T-cell (primary cell): ENCODE measurements at places on chromosomes 2 and 18.

DNA sequence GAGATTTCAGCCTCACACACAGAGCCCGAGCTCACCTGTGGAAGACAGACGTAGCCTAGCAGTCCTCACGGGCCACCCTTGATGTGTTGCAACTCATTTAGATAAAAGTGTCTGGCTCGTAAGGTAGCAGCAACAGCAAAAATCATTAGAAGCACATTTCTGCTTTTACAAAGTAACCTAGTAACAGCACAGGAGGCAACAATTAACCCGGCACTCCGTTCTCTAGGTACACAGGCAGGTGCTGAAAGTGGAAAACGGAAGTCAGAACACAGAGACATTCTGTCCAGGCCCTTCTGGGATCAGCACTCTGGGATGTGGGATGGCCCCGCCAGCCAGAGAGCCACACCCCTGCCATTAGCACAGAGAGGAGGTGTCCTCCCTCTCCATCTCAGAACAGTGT is 99.3 kb downstream of the KLHL29 start:
- no peaks in the 10 kb centered on the region for H3K4me1 ChIP-seq
- H3K27me3 ChIP-seq = peaks cover 47% of the 10 kb centered on the region
- H3K4me3 ChIP-seq = no peak overlapping the region
- no peak for DNase-seq
- no peak overlapping the region for H3K27ac ChIP-seq

DNA sequence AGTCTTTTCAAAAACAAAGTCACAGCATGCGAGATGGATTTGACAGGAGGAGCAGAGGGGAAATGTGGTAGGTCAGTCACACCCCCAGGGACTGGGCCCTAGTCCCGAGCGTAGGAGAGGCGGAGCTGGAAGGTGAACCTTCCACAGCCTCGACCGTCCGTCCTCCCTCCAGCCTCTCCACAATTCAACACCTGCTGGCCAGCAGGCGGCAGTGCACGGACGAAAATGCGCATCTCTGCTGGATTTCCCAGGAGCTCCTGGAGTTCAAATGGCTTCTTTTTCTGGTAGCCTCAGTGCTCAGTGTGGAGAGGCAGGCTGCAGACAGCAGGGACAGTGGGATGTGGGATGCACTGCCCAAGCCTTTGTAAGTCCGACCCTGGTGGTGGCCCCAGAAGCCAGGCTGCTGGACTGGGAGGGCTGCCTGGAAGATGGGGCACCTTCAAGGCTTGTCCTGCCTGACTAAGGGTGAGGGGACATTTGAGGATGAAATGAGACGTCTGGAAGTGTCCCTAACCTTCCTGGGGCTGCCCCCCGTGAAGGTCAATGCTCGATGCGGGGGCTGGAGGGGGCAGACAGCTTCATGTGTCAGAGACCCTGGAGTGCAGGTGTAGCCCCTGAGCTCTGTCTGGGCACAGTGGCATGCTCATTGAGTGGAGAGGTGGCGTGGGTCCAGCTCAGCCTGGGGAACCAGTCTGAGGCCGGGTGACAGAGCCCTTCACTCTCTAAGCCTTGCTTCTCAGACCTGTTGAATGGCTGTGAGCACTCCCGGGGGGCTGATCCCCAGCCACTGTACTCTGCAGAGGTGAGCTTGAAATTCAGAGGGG is 189.5 kb downstream of the TFCP2L1 start:
- H3K27ac ChIP-seq = no peak overlapping the region
- DNase-seq = no peak
- no peaks in the 10 kb centered on the region for H3K4me1 ChIP-seq
- peaks cover 18% of the 10 kb centered on the region for H3K27me3 ChIP-seq

GRCh38 chr2:110867078-110867477 is 134.7 kb downstream of the ACOXL start:
- peaks cover 17% of the 10 kb centered on the region for H3K27me3 ChIP-seq
- H3K36me3 ChIP-seq = no peaks in the 10 kb centered on the region
- DNase-seq = no peak
- no peak overlapping the region for H3K4me3 ChIP-seq
- no peak overlapping the region for H3K27ac ChIP-seq

- no peaks in the 10 kb centered on the region for H3K27me3 ChIP-seq
- no peak for DNase-seq
- no peak overlapping the region for H3K4me3 ChIP-seq
- no peaks in the 10 kb centered on the region for H3K36me3 ChIP-seq
These were observed 13.7 kb downstream of the HS6ST1 start for GRCh38 chr2:128304715-128305554.

DNA sequence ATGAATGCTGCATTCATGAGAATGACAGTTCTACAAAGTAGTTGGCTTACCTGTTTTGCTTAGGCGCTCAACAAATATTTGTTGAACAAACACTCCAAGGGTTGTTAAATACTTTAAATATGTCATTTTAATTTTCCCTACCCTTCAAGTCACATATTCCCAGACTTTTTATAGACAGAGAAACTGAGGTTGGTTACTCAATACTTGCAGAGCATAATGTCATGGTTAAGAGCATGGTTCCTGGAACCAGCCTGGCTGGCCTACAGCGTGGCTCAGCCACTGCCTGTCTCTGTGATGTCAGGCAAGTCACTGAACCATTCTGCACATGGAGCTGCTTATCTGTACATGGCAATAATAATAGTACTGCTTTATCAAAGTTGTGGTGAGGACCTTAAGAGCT is 120.0 kb upstream of the STK17B start:
- no peak overlapping the region for H3K27ac ChIP-seq
- H3K36me3 ChIP-seq = no peaks in the 10 kb centered on the region
- no peak for DNase-seq
- no peak overlapping the region for H3K4me3 ChIP-seq
- H3K27me3 ChIP-seq = no peaks in the 10 kb centered on the region

DNA sequence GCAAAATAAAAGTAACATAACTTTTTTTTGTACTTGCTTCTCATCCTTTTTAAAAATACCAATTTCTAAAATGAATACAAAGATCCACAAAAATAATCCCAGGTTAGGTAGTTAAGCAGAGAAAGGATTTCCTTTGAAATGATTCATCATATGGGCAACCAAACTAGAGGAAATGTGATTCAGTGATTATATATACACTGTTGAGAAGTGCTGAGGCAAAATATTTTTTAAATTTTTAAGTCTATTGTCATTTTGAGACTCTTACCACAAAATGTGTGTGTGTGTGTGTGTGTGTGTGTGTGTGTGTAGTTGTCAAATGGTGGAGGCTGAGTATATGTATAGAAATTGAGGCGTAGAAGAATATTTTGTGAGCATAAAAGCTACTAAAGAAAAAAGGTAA is 1075.3 kb downstream of the LRP1B start:
- H3K4me1 ChIP-seq = no peaks in the 10 kb centered on the region
- no peaks in the 10 kb centered on the region for H3K27me3 ChIP-seq
- no peak for DNase-seq
- H3K27ac ChIP-seq = no peak overlapping the region
- no peaks in the 10 kb centered on the region for H3K36me3 ChIP-seq
